Epithelial cell of alveolus of lung (primary cell): ENCODE measurements at places on chromosomes 5 and 9. TPM values are rescaled to one million over a fixed set of nuclear protein-coding genes. Genes with fewer than 3 reads are reported as not detected.

ARL14EPL gene
- 0.24 TPM in 1 of 2 replicates, not detected in the other for total RNA-seq

GRM6 gene
- total RNA-seq, result not detected in 2 replicates

GRXCR2 gene
- total RNA-seq, result not detected in 2 replicates

NFIB gene
- 20.4 and 25.9 TPM in 2 replicates for total RNA-seq

GPX3 gene
- total RNA-seq, result 5.7 and 35.0 TPM in 2 replicates
